Heart right ventricle (tissue), 16 donors: ENCODE measurements at places on chromosomes 7 and 10.

DNA sequence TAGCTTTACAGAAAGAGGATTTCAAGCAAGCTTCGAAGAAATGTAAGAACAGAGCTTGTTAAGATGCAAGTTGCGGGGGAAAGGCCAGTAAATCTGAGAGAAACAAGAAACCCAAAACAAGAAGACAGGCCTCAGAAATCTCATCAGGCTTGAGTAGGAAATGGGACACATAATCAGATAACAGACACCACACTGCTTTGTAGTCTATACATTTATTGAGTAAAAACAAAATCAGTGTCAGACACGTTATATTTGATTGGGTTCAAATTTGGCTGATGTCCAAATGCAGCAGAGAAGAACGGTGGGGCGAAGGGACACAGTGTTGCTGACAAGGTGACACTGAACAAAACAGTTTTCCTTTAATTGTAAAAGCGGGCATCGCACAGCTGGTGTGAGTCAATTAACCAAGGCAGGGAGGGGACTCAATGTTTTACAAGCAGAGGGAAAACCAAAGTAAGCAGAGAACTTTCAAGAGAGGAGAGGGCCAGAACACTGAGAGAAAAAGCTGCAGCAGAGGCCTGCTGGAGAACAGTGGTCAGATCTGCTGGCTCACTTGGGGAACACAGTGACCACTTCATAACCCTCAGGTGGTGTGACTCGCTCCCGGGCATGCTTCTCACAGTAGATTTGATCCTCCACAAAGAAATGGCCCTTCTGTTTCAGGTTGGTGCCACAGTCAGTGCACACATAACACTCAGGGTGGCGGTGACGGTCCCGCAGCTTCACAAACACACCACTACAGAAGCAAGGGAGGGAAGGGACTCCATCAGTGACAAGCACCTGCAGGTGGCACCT, 43.5 kb downstream of the ACSM6 start:
- DNase-seq, result no peak

DNA sequence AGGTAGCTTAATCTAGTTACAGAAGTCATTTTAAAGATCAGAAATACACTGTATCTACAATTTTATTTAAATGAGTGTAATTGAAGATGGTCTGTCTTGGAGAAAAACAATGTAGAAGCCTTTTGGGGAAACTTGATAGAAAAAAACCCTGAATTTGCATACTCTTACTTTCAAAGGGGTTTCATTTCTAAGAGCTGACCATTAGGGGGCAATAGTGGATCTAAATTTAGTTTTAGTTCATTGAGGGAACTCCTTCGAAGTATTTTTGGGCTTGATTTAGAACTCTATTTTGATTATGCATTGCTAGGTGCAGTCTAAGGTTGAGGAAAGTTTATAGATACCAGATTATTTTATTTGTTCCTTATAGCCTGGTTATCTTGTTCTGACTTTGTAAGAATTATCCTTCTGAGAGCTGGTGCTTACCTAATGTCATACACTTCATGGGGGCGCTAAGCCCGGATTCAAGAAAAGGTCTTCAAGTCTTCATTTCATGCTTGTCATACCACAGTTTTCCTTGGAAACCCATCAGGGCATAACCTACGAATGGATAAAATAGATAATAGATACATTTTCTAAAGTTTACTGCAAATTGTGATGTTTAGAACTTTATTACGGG, 69.1 kb upstream of the MXI1 start:
- DNase-seq, result no peak

- no peak for DNase-seq
Measured at GRCh38 chr7:15239801-15240200, 322.0 kb downstream of the AGMO start.

- no peak for DNase-seq
Measured at GRCh38 chr7:149849174-149849573, 11.0 kb downstream of the ZNF862 start.

DNA sequence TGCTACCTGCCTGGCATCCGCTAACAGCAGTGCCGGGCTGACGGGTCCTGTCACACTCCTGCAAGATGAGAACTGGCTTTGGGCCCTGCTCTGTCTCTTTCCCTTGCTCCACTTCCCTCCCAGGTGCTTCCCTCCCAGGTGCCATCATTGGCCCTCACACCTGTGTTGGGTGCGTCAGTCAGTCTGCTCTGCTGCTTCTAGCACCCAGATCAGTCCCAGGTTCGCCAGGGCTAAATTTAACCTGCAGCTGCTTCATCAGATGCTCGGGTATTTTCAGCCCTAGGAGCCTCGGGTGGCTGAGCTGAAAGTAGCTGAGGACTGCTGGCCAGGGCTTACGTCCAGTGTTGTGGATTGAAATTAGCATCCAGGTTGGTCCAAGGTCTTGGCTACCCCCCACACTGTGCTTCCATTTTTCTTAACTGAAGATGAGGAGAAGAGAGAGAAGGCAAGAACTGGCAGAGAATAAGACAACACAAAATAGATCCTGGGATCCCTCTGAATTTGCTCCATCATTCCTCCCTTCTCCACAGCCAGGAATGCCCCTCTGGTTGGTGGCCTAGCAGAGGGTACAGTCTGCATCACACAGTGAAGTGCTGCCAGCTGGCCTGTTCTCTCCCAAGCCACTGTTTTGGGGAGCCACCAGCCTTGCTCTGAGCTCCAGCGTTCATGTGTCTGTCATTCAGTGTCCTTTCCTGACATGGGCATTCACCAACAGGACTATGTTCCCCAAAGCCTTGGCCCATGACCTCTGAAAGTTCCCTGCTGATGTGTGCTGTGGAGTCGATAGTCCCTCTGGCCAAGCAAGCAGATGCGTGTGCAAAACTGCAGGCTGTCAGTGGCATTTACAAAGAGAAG, 65.9 kb upstream of the SYPL1 start:
- no peak for DNase-seq

DNA sequence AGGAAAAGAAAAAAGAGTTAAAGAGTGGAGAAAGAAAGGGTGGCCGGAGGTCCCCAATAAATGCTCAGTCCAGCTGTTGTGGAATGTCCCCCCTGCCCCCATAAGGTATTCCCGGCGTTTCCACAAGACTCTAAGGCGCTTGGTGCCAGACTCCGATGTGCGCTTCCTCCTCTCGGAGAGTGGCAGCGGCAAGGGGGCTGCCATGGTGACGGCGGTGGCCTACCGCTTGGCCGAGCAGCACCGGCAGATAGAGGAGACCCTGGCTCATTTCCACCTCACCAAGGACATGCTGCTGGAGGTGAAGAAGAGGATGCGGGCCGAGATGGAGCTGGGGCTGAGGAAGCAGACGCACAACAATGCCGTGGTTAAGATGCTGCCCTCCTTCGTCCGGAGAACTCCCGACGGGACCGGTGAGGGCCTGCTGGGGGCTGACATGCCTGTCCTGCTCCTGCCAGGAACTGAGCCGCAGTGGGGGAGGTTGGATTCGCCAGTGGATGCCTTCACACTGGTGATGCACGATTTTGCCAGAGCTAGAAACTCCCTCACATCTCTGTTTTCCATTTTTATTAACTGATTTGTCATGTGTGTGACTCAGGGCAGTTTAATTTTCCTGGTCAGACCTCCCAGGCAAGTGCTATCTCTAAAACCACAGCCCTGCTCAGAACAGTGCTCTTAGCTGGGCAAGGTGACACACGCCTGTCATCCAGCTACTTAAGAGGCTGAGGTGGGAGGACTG, 34.2 kb downstream of the TACR2 start:
- DNase-seq, result no peak

- DNase-seq, result no peak
Measured at GRCh38 chr10:47336387-47337134, 11.6 kb upstream of the RBP3 start.

GRCh38 chr7:42025635-42026375, 211.2 kb downstream of the GLI3 start:
- DNase-seq, result no peak

- DNase-seq, result no peak
Measured at GRCh38 chr7:155577509-155577905, 31.1 kb upstream of the CNPY1 start.

DNA sequence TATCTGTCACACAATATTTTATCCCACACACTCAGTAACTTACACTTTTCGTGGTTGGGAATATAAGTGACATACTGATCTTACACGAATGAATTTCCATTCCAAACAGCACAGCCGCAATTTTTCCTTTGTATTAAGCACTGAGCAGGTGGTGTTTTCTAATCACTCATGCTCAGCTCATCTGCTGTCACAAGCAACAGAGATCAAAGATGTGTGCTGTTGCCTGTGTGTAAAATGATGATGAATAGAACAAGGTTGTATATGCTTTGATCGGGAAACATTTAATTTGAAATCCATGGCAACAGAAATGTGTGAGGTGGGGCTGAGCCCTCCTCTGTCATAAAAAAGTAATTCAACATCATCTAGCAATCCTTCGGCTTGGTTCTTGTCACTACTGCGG, 927.7 kb upstream of the MBL2 start:
- no peak for DNase-seq

DNA sequence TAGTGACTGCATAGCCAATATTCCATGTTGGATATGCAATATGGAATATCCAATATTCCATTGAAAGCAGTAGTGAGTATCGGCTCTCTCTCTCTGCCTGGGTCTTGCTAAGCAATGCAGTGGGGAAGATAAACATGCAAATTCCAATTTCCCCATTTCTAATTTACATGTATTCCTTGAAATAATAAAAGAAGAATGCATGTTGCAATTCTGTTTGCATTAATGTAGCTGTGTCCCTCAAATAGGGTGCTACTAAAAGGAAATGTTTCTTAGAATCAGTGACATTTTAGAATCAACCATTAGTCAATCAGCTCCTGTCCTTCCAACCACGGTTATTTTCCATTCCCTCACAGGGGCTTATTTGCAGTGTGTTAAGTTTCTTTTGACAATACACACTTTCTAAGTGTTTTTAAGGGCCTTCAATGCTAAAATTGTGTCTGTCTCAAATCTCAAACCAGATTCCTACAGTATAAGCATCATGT, 46.7 kb downstream of the AFAP1L2 start:
- DNase-seq, result no peak

GRCh38 chr10:77251297-77252013, 386.2 kb downstream of the KCNMA1 start:
- no peak for DNase-seq

DNA sequence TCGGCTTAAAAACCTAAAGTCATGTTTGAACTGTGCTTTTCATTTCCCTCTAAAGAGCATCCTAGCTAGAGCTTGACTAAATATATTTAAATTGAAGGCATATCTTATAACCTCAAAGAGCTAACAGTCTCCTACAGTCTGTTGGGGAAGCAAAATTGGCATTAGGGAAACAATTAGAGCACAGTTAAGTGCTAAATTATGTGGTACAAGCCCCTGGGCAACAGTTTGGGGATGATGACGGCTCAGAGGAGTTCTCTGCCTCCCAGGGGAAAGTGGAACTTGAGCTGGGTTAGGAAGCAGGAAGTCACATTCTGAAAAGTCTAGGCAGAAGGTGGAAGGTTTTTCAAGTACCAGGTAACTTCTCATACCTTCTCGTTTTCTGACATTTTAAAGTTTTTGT, 18.6 kb upstream of the GOT1 start:
- no peak for DNase-seq

DNA sequence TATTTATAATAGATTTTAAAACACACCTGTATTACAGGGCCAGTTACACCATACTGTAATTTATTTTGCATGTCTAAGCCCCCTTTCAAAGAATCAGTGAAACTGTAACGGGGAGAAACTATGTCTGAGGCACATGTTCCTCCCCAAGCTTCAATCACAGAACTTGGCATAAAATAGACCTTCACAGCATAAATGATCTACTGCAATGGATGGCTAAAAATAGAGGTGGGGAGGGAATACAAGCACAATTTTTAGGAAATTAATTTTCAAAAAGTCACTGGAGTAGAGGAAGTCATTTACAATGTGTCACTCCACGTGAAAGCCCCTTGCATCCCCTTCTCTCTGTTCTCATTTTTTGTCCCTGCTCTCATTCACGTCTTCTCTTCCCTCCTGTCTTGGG, 385.2 kb downstream of the TNS3 start:
- DNase-seq, result no peak

GRCh38 chr7:135685306-135686084, 23.2 kb downstream of the STMP1 start:
- DNase-seq, result no peak

- no peak for DNase-seq
Measured at GRCh38 chr7:88922944-88923343, 127.4 kb upstream of the TEX47 start.

GRCh38 chr10:114431414-114432135, 27.3 kb upstream of the AFAP1L2 start:
- no peak for DNase-seq

- DNase-seq, result no peak
Measured at GRCh38 chr7:12488341-12488740, 82.2 kb upstream of the SCIN start.

DNA sequence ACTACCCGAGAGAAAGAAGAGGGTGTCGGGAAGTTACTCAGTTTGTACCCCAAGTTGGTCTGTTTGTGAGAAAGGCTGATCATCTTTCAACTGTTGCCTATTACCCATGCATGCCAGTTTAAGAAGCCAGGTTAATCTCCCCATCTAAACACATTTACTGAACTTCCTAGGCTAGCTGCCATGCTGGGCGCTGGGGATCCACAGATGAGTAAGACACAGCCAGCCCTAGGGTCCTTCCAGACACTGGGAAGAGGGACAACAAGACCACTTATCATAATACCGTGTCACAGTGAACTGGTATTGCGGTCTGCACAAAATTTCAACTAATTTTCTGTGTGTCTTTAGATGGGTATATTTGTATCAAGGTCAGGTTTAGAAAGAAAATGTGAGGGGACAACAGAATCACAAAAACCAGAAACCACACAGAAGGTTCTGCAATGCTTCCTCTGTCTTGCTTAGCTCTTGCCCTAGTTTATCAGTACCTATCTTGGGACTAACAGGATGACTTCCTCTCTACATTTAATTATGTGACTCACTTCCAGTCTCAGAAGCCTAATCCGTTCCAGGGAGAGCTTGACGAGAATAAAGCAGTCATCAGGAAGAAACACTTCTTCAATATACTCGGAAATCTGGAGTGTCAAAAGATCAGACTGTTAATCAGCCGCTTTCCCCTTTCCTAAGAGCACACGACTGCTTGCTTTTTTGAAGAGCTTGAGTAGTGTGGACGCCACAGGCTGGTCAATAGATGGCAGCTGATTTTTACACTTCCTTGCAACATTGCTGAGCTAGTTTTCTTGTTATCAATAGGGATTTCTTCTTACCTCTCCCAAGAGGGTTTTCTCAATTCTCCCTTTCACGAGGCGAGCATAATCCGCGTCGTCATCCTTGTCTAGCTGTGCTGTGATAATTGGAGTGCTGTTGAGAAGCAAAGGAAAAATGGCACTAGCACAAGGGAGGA, 45.7 kb downstream of the POLR3A start:
- no peak for DNase-seq

DNA sequence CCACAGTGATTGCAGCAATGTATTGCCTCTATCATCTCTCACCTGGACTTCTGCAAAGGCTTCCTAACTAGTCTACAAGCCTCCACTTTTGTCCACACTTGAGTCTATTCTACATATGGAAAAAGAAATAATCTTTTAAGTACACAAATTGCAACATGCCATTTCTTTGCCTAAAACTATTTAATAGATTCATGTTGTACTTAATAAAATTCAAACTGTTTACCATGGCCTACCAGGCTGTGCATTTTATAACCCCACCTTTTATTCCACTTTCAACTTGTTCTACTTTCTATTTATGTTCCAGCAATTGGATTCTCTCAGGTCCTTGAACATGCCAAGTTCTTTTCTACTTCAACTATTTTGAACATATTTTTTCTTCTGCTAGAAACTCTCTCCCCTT, 128.7 kb downstream of the GPR85 start:
- DNase-seq, result no peak

GRCh38 chr7:75024922-75025321, 48.7 kb downstream of the RCC1L start:
- no peak for DNase-seq
